Lower leg skin (tissue), 4 donors: ENCODE measurements at places on chromosomes 13 and 19. TPM values are rescaled to one million over a fixed set of nuclear protein-coding genes. Genes with fewer than 3 reads are reported as not detected.

DNA sequence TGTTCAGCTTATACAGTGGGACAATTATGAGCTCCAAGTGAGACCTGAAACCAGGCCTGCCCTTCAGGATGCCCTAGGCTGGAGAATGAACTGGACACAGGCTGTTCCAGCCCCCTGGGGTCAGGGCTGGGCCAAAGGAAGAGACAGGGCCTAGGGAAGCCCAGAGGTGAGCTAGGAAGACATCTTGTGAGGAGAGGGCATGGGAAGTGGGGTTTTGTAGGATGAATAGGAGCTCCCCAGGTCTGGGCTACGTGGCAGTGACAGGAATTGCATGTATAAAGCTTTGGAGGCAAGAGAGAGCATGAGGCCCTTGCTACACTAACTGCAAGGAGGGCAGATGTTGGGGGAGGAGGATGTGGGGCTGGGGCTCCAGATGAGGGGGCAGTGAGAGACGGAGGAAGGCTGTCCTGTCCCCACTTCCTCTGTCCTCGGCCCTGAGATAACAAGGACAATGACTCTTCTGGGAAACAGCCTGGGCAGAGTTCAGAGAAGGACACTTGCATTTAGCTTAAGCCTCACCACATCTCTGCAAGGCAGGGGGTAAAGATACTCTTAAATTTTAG lies 1.5 kb upstream of the TBXA2R start:
- DNase-seq = no peak

DNA sequence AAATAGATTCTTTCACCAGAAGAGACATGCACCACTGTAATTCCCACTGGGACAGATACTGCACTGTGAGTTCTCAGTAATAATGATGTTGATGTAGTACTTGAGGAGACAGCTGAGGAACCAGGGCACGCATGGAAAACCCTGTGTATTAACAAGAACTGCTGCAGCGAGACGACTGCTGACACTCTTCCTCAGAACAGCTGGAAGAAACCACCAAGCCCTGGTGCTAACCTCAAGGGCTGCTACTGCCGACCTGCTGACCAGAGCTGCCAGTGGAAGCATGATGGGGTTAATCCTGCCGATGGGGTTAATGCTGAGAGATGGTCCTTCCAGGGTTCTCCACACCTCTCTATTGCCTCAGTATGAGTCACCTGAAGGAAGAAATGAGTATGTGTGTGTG lies 45.6 kb downstream of the EDNRB start:
- DNase-seq = no peak

- DNase-seq = no peak
Observed at GRCh38 chr13:53073711-53074110, 45.1 kb downstream of the OLFM4 start.

- no peak for DNase-seq
Observed at GRCh38 chr13:110422913-110423688, 116.0 kb downstream of the COL4A2 start.

DNA sequence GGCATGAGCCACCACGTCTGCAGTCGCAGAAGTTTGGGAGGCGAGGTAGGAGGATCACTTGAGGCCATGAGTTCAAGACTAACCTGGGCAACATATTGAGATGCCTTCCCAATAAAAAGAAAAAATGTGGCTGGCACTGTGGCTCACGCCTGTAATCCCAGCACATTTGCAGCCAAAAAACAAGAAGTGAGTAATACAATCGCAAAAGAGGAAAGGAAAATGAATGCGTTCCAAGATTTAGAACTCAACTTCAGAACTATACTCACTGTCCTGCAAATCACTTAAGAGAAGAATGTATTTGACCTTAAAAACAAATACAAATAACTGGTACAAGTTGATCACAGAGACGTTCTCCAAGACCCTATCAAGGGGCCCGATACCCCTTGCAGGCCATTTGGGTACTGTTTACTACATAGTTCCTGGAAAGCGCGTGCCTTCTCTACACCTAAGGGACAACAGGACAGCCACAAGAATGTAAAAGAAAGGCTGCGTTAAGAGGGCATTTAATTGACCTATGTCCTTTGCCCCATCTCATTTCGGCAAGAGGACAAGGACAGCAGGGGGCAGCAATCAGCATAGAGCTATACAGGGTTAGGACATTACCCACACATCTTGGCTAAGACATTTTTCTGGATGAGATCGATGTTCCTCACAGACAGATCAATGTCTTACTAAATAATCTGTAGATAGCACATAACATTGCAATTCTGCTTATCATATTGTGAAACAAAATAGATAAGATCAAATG lies 41.3 kb downstream of the FLT3 start:
- DNase-seq = no peak

DNA sequence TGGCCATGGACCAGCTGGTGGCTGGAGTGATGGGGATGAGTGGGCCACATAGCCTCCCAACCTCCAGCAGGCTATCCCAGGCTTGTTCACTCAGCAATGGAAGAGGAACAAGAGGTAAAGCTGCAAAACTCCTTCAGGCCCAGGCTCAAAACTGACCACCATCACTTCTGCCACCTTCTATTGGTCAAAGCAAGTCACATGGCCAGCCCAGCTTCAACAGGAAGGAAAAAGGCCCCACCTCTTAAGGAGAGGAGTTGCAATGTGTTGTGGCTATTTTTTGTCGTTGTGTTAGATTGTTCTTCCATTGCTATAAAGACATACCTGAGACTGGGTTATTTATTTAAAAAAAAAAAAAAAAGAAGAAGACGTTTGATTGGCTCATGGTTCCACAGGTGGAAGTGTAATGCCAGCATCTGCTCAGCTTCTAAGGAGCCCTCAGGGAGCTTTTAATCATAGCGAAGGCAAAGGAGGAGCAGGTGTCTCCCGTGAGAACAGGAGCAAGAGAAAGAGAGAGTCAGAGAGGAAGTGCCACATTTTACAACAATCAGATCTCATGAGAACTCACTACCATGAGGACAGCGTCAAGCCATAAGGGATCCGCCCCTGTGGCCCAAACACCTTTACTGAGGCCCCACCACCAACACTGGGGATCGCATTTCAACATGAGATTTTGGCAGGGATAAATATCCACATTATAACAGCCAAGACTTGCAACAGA lies 5.4 kb downstream of the IGSF23 start:
- no peak for DNase-seq

DNA sequence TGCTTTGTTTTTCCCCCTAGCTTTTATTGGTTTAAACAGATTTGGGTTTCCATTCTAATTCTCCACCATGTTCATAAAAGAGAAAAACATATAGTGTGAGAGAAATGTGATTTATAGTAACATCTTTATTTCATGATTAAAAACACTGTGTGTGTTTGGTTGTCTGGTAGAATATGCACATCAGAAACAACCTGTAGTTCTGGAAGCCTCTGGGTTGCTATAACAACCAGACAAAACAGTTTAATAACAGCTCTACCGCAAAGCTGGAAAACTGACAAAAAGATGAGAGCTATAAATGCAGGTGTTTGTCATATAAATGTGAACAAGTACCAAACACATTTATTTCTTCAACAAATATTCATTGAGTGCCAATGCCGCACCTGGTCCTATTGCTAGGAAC lies 9.8 kb downstream of the KBTBD6 start:
- DNase-seq = no peak

DNA sequence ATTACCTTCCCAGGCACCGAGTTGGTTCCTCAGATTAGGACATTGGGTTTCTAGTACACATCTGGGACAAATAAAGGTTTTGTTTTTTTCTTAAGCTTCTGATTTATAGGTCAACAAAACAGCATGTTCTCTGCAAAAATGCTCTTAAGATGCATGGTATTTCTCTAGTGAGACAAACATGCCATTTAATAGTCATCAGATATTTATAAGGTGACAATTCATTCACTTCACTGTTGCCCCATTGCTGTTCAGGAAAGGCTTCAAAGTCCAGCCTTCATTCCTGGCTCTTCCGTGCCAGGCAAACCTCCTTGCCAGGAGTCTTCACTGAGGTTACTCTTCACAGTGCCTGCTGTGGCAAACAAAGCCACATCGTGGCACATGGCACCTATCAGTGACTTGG lies 156.3 kb upstream of the FNDC3A start:
- no peak for DNase-seq

- no peak for DNase-seq
Observed at GRCh38 chr19:47096721-47097120, 16.9 kb downstream of the ZC3H4 start.

DNA sequence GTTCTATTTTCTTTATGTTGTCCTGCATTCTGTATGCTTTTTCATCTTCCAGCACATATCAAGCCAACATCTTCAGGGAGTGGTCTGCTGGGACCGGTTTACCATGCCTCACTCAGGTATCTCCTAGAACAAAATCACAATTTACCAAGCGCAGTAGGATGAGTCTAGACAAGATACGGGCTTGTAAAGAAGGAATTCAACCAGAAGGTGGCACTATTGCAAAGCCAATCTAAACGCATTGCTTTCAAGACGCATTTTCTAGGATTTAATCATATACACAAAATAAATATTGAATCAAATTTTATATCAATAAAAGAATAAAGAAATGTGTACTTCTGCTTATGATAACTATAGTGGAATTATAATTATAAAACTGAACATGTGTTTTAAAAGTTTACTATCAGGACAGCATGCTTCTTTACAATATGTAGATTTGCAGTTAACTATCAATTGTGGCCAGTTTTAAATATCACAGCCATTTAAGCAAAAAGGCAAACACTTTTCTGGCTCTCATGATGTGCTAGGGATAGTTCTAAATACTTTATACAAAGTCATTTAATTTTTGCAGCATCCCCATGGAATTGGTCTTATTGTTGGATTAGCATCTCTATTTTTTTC lies 16.1 kb upstream of the TPP2 start:
- peak; percentile 54 for DNase-seq

DNA sequence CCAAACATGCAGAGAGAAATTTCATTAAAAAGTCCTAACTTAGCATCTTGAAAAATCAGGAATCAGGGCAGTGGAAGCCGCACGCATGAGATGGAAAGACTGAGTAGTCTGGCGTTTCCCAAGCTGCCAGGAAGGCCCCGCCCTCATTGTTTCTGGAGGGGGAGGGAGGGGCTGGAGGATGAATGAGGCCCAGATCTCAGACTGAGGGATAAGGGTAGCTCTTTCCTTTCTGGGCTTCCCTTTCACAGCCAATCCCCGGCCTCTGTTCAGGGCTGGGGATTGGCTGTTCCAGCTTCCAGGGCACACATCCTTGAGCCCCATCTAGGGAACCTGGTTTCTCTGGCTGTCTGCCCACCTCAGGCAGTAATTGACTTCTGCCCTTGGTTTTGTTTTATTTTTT lies 7.3 kb downstream of the C19orf53 start:
- DNase-seq = peak; percentile 80

- no peak for DNase-seq
Observed at GRCh38 chr19:35727956-35728706, 10.3 kb downstream of the KMT2B start.

DNA sequence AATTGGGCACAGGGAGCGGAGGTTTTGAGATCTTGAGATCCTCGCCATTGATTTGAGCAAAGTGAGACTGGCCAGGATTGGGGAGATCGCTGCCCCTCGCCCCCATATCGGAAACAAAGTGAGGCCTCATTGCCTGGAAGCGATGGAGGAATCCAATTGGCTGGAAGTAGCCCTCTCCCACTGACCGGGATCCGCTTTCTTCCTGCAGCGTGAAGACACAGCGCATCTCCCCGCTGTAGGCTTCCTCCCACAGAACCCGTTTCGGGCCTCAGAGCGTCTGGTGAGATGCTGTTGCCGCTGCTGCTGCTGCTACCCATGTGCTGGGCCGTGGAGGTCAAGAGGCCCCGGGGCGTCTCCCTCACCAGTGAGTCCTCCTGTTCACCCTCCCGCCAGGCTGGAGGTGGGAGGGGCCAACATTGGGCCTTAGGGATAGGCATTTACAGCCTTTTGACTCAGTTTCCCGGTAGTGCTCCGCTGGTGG lies 438 bp downstream of the PRKCSH start:
- DNase-seq = no peak

DNA sequence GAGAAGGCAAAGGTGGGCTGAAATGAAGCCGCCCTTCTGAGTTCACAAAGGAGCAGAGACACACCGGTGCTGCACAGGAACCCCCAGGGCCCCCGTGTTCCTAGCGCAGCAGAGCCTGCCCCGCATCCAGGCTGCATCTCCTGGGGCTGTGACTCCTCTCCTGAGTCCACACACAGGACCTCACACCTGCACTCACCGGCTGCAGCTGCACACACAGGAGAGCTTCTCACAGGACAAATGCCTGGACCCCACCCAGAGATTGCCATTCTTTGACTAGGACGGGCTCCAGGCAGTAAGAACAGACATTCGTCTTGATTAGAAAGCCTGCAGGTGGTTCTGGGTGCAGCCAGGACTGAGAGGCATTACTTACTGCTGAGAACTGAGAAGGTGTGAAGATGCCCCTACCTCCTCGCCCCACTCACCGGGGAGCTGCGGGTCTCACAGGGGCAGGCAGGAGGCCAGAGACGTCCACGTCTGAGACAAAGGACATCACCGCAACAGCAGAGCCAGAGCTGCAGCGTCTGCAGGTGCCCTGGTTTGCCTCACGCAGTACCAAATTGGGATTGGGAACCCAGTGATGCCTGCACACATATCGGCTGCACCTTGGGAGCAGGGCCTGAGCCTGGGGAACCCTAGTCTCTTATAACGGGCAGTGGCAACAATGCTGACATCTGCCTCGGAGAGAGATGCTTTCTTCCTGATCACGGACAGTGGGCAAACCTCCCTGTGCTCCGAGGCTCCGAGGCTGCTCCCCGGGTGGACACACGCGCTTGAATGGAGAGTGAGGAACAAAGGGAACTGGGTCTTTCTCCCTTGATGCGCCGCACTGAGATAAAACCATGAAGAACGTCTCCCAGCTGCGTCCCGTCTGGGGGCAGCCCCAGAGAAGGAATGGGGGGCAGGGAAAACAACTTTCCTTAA lies 50.4 kb downstream of the RASA3 start:
- DNase-seq = no peak

DNA sequence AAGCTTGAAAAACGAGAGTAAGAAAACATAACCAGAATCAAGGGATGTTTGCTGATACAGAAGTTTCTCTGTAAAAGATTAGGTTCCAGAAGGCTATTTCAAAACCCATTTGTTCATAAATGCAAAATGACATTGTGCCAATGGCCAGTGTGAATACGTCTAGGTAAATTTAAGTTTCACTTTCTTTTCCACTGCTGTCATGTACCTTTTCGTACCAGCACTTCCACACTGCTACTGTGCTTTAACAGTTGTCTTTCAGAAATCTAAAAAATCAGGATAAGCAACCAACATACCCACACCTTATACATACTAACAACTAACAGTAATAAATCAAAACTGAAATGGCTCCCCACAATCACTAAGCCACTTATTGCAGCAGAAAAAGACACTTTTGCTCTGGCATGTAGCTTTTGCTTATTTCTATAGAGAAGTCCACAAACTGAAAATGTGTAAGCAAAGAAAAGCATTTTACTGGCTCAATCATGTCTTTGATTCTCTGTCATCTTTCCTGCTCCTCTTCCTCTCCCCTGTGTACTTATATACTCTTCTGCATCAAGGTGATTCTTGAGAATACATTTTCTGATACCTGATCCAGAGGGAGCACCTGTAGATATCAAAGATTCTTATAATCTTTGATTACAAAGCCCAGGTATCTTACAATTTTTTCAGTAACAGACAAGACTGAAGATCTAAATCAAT lies 34.3 kb downstream of the ELF1 start:
- DNase-seq = no peak

- peak; percentile 95 for DNase-seq
Observed at GRCh38 chr13:30422054-30422839, at the start of gene UBE2L5. TSS of gene UBE2L5 (plus strand) at chr13:30422493. CDS start at chr13:30427991, 5,498 bp downstream.

PROZ gene
- not detected for total RNA-seq

ATP7B gene
- 6.1 TPM for total RNA-seq

DLL3 gene
- total RNA-seq = not detected

RFX1 gene
- total RNA-seq = 9.2 TPM

OR7D2 gene
- total RNA-seq = not detected

PSG11 gene
- total RNA-seq = not detected

CPT1C gene
- total RNA-seq = 0.97 TPM
